ENCODE measurements at places on chromosomes 5 and 9.

DNA sequence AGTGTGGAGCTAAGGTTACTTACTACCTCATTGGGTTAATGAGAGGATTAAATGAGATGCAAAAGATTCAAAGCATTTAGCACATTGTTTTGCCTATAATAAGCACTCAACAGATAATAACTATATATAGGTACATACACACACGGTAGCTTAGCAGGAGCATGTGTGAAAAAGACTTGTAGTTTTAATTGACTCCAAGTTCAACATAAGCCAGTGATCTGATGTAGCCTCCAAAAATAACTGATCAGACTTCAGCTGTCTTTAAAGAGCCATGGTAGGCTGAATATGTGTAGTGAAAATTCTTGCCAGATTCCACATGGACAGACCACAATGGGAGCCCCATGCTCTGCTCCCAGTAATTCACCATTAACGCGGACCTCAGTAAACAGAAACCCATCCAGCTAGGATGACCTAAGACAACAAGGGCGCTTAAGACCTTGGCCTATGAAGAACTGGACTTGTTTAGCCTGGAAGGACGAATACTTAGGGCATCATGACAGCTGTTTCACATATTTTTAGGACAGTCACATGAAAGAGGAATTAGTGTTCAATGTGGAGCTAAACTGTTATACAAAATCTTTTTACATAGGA, 115.1 kb upstream of the ZNF366 start:
- DNase-seq, result no peak

DNA sequence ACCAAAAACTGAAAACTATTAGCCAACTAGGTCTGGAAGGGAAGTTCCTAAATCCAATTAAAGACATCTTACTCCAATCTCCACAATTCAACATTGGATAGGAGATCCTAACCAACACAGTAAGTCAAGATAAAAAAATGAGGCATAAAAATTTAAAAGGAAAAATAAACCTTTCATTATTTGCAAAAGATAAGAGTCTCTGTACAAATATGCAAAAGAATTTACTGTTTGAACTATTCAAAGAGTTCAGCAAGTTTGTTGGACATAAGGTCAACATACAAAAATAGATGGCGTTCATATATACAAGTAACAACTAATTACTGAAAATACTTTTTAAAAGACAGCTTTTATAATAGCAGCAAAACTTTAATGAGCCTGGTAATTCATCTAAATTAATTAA, 3.1 kb upstream of the FREM1 start:
- DNase-seq, result no peak

DNA sequence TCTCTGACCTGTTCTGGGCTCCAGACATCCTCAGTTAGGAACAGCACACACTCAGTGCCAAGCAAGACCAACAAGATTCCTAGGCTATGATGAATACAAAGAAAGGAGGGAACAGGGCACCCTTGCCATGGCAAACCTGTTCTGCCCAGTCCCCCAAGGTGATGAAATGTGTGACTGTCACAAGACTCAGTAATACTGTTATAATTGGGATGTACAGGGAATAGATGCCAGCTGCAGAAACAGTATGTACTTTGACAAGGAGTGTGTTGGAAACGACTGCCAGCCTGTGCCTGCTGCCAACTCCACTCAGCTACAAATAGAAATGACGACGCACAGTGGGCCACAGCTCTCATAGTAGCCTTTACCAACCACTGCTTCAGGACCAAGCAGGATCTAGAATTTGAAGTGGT, 453.0 kb downstream of the EFNA5 start:
- no peak for DNase-seq

DNA sequence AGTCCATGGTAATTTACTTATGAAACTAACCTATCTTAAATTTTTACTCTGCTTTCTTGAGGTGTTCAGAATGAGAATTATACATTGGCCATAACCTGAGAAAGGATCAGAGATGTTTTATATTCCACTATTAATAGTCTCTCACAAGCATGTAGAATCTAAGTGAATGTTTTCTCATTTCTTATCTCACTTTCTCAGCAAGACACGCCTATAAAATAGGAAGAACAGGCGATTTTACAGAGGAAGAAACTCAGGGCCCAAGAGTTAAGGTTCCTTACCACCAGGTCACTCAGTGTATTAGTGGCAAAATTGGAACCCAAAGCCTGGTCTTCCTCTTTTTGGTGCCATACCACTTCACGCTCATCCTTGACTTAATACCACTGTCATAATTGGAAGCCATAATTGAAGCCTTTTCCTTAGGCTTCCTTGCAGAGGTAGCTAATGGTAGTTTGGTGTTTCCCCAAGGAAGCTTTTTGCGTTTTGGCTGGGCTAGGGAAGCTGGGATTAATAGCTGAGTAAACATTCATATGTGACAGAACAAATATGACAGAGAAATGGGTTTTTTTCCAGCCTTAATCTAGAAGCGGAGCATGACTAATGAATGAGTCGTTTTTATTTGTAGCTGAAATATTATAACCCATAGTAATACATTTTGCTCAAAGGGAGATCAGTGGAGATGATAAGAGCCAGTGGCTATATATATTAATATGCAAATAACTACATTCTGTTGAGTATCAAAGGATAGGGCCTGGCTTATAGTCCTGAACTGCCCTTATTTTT, 16.9 kb downstream of the HMGXB3 start:
- DNase-seq, result no peak

- DNase-seq, result no peak
Measured at GRCh38 chr9:84861455-84861854, 191.9 kb downstream of the NTRK2 start.

- DNase-seq, result peak; percentile 50
Measured at GRCh38 chr5:142846406-142846805, 76.2 kb downstream of the ARHGAP26 start.

All from RPMI8226 (cell line).